ENCODE measurements at places on chromosomes 5 and 9. TPM values are rescaled to one million over a fixed set of nuclear protein-coding genes. Genes with fewer than 3 reads are reported as not detected.

Gene CAMK2A
- not detected for total RNA-seq

Gene LCN10
- 6.5 TPM for total RNA-seq

Gene TMEM174
- total RNA-seq, result not detected

Gene DMGDH
- total RNA-seq, result 4.1 TPM

Gene BOD1
- total RNA-seq, result 63.1 TPM

Gene CCL28
- 1.1 TPM for total RNA-seq

Gene ARL14EPL
- total RNA-seq, result not detected

Gene PPP3R2
- total RNA-seq, result not detected

Gene OTP
- total RNA-seq, result not detected

Gene C9
- total RNA-seq, result 0.12 TPM

Gene SLC25A48
- 0.32 TPM for total RNA-seq

Gene FXN
- 7.2 TPM for total RNA-seq

Gene SLC36A3
- not detected for total RNA-seq

Gene TAF11L10
- not detected for total RNA-seq

Gene ZBTB34
- total RNA-seq, result 12.5 TPM

Gene SOX30
- total RNA-seq, result not detected

Gene ARSK
- 9.5 TPM for total RNA-seq

Gene CARD6
- 37.0 TPM for total RNA-seq

Gene RANBP17
- 3.6 TPM for total RNA-seq

Gene CKMT2
- 7.6 TPM for total RNA-seq

Gene FANCC
- 6.8 TPM for total RNA-seq

Gene QRFP
- not detected for total RNA-seq

Gene SMIM33
- not detected for total RNA-seq

Gene OR1L8
- total RNA-seq, result not detected

Gene PCDHGB3
- 2.6 TPM for total RNA-seq

Gene CERCAM
- total RNA-seq, result 18.5 TPM

Gene PRR16
- total RNA-seq, result 3.5 TPM

Gene PCSK1
- 0.46 TPM for total RNA-seq

Gene ADAMTSL2
- 0.63 TPM for total RNA-seq

Gene HRCT1
- total RNA-seq, result 17.5 TPM

Gene DNAJB5
- 17.3 TPM for total RNA-seq

Gene FBN2
- 0.63 TPM for total RNA-seq

Gene NIM1K
- not detected for total RNA-seq

Gene CCL21
- total RNA-seq, result 30.0 TPM

Gene SLCO6A1
- total RNA-seq, result not detected

Gene PRSS3
- total RNA-seq, result not detected

Gene HRH2
- total RNA-seq, result 2.9 TPM

Gene EFNA5
- total RNA-seq, result 14.9 TPM

Gene SH3GL2
- total RNA-seq, result 0.56 TPM

Gene PCDHGA3
- total RNA-seq, result 3.0 TPM

Gene CRHBP
- 16.1 TPM for total RNA-seq

Gene FOXE1
- total RNA-seq, result not detected

Gene DCAF12
- total RNA-seq, result 29.9 TPM

Gene GLDC
- 0.13 TPM for total RNA-seq

Gene IL31RA
- not detected for total RNA-seq

Gene S100Z
- 1.7 TPM for total RNA-seq

Gene CNTNAP3B
- total RNA-seq, result 101 TPM

Gene TMEM171
- total RNA-seq, result not detected

Gene PARP8
- 29.9 TPM for total RNA-seq

Gene RNF183
- total RNA-seq, result not detected

Gene GPBP1
- 56.1 TPM for total RNA-seq

Gene PCDH12
- 9.1 TPM for total RNA-seq

Gene RMRP
- 841 TPM for total RNA-seq

Data from omental fat pad (tissue), 4 donors.